ENCODE measurements at places on chromosomes 4 and X.
A peak's percentile ranks its signal among the peaks of the same experiment; 100 is the strongest.

DNA sequence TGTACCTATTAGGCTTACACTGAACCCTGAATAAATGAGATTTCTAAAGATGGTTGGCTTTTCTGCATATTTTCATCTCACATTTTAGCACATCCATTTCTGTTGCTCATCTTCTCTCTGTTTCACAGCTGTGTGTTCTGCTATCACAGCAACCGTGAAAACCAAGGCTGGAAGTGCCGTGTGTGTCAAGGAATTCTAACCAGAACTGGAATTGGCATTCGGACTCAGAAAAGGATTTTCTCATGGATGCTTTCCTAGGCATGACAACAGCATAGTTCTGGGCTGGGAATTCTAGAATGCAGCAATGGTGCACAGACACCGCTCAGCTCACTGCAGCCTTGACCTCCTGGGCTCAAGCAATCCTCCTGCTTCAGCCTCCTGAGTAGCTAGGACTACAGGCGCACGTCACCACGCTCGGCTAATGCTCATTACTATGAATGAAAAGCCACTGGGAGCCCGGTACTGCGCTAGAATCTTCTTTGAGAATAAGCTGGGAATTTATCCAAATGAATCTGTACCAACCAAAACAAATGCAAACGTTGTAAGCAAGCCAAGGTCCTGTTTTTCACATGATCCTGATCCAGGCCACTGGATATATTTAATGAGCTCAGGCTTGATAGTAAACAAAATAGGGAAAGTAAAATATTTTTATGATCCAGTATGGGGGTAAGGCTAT, 105.2 kb downstream of the RBM47 start:
- no peak for DNase-seq

DNA sequence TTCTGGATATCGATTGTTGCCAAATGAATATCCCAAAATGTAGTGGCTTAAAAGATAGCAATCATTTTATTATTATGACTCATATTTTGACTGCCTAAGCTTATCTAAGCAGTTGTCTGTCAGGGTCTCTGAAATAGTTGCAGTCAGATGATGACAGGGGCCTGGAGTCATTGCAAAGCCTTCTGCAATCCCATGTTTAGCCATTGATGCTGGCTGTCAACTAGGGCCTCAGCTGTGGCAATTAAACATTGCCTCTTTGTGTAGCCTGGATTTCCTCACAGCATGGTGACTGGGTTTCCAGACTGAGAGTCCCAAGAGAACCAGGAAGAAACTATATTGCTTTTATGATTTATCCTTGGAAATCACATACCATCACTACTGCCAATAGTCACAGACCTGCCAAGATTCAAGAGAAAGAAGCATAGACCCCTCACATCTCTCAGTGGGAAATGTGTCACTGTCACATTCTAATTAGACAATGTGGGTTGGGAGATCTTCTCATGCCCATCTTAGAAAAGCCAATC, 227.3 kb upstream of the NOCT start:
- no peak for DNase-seq

- no peak for DNase-seq
Measured at GRCh38 chr4:69095301-69095731, 958 bp upstream of the UGT2B7 start.

DNA sequence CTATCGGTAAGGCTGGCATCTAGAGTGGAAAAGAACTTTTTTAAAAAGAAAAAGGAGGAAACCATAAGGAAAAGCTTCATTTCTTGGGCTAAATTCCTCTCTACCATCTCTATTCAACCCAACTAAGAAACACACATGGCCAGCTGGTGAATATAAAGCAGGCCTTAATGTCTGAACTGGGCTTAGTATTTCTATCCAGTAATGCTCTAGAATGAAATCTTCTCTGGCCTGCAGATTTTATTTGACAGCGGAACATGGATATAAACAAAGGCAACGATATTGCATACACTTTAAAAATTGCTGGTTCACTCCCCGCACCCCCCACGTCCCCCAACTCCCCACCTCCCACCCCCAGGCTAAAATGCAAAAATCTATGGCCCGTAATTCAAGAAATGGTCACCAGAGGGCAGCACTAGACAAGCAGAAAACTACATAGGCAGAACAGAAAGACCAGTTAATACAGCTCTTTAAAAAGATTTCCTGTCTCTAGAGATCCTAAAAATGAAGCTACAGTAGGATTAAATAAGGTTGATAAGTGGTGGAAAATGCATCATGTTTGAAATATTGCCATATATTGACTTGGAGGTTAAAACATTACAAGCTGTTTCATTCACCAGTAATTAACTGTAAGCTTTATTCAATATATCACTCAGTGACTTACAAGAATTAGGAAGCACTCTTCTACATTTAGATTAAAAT, 155.2 kb upstream of the GALNT7 start:
- DNase-seq: peak; percentile 1

DNA sequence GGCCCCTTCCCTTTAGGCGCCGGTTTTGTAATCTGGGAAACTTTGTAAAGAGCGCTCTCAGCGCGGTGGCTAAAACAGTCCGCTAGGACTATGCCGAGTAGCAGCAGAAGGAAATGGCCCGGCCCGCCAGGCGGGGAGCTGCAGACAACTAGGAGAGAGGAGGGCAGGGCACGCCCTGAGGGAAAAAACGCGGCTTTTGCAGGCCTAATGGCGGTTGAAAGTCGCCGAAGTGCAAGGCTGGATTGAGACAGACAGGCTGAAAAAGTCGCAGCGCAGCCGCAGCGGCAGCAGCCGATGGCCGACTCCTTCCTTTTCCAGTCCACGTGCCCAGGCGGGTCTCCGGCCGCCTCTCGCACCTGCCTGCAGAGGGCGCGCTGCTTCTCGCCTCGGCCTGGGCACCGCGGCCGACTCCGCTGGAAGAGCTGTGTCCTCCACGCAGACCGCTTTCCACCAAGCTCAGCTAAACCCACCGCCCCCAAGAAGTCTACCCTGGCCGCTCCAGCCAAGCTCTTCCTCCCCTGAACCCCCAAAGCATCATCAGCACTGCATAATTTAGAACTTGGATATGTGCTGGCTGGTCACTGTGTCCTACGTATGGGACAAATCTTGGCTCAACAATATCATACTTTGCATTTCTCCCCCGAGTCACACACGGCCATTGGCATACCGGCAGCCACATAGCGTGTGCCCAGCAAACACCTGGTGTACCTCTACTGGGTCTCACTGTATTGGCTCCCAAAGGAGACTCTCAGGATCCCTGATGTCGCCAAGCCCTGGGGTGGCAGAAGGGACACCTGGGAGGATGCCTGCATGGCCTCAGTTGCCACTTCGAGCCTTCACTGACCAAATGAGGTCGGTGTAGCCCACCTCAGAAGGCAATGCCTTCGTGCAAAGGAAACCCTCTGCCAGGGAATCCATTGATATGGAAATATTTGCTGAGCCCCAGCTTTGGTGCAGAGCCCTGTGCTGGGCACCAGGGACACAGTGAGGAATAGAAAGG, 14.5 kb downstream of the SLC25A5 start:
- DNase-seq: peak; percentile 7

DNA sequence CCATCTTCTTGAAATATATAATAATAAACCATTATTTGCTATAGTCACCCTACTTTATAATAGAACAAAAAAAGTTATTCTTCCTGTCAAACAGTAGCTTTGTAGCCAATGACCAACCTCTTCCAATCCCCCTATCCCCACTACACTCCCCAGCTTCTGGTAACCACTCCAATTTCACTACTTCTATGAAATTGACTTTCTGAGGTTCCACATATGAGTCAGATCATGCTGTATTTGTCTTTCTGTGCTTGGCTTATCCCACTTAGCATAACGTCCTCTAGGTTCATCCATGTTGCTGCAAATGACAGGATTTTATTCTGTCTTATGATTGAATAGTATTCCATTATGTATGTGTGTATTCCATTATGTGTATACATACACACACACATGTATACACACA, 809.7 kb upstream of the NDST4 start:
- DNase-seq: no peak

- DNase-seq: no peak
Measured at GRCh38 chrX:25507801-25508200, 492.0 kb upstream of the ARX start.

DNA sequence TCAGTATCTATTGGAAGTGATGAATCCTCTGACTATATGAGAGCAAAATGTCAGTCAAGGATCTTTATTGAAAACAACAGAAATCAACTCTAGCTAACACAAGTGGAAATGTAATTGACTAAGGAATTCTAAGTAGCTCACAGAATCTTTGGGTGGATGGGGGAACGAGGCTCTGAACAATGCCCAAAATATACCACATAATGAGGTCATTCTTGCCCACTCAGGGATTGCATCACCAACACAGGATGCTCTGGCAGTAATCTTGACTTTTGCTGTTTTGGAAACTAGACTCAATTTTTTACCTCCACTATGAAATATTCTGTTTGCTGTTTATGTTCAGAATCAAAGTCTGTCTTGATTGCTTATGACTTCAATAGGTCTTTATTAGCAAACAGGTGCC, 127.4 kb upstream of the UNC5C start:
- DNase-seq: no peak

DNA sequence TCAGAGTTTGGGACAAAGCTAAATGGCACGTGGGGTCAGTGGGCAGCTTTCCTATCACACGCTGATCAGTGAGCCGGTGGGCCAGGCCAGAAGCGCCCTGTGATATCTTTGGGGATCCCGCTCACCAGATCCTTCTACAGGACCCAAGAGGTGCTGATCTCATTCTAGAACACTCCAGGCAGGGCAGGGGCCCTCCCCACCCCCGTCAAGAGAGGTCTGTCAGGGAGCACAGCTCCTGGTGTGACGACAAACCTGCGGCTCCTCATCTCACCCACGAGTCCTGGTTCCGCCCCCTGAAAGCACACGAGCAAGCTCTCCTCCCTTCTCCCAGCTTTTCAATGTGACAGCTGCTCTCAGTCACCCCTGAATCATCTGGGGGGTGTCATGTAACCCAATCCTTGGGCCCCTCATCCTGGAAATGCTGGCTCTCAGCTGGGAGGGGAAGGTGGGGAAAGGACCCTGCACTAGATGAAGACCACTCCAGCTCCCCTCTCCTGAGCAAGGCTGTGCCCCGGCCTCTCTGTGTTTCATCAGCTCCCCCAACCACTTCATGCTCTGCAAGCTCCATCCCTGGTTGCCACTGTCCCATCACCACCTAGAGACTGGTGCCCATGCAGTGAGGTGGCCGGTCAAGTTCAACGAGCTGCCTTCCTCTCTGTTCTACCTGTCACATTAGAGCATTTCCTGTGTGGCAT, 4.6 kb downstream of the HCFC1 start:
- no peak for DNase-seq

GRCh38 chrX:101430457-101431078, 22.5 kb downstream of the HNRNPH2 start:
- DNase-seq: no peak

DNA sequence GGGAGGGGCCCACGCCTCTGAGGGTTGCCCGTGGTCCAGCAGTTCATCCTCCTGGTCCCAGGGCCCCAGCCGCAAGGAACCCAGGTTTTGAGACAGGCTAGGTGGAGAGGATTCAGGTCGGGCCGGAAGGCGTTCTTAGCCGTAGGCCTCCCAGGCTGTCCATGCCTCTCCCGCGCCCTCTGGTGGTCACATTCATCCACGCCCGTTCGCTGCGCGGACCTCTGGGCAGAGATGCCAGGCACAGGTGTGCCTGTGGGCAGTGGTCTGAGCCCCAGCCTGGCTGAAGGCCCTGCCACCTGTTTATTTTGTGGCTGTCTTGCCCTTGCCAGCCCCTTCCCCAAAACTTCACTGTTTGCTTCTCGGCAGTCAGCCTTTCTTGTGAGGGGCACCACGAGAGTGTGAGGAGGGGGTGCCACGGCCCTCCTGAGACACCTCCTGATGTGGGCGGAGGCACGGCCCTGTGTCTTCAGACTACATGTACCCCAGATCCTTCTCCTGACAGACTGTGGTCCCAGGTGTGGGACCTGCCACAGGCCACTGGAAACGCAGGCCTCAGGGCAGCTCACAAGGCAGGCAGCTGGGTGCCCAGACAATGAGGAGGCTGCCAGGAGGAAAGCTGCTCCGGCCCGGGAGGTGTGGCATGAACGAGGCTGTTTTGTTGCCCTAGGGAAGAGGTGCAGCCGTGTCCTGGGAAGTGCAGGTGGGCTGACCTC, 5.0 kb downstream of the UVSSA start:
- peak; percentile 79 for DNase-seq

- no peak for DNase-seq
Measured at GRCh38 chrX:102837847-102838246, 99.2 kb upstream of the RAB40AL start.

GRCh38 chrX:118526149-118526548, 30.5 kb downstream of the DOCK11 start:
- no peak for DNase-seq

DNA sequence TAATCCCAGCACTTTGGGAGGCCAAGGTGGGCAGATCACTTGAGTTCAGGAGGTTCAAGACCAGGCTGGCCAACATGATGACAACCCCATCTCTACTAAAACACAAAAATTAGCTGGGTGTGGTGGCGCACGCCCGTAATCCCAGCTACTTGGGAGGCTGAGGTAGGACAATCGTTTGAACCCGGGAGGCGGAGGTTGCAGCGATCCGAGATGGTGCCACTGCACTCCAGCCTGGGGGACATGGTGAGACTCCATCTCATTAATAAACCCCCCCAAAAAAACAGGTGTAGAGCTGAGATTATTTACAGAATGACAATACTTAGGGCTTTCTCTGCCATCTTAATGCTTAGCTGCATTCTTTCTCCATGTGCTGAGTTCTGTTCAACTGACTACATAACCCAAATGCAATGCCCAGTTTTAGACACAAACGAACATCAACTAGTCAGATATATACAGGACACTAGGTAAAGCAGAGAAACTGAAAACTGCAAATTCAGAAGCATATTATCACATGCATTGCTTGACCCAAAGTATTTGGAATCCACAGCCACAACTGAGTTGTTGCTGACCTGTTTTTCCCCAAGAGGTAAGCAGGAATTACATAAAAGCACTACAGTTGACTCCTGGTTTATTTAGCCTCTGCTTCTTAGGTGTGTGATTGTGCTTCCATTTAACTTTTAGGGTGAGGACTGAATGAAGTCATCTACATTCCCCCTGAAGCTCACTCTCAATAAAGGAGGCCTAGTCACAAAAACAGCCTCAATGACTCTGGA, 12.1 kb downstream of the RBMX start:
- no peak for DNase-seq

DNA sequence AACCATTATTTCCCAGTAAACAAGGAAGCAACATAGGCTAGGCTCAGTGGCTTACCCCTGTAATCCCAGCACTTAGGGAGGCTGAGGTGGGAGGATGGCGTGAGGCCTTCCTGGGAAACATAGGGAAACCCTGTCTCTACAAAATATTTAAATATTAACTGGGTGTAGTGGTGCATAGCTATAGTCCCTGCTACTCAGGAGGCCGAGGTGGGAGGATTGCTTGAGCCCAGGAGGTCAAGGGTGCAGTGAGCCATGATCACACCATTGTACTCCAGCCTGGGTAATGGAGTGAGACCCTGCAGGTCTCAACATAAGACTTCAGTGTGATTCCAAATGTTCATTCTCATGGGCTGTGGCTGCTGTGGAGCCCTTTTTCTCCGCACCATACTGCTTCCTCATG, 34.9 kb downstream of the FHDC1 start:
- no peak for DNase-seq

DNA sequence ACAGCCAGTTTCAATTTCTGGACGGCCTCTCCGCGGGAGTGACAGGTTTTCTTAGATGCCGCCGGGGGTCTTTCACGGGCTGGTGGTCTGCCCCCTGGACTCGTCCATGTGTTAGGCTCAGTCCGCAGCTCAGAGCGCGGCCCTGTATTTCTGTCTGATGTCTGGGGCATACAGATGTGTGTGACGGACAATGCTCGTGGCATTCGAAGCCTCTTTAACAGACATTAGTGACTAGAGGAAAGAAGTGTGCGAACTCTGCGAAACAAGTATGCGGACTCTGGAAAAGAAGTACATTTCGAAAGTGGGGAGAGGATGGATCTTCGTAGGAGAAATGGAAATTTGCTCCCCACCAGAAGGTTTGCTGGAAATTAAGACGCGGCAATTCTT, 793 bp upstream of the DCUN1D4 start:
- no peak for DNase-seq

Data from activated naive CD4-positive, alpha-beta T cell (primary cell).